T1000 (cell line): ENCODE measurements at places on chromosomes 2 and 18.

DNA sequence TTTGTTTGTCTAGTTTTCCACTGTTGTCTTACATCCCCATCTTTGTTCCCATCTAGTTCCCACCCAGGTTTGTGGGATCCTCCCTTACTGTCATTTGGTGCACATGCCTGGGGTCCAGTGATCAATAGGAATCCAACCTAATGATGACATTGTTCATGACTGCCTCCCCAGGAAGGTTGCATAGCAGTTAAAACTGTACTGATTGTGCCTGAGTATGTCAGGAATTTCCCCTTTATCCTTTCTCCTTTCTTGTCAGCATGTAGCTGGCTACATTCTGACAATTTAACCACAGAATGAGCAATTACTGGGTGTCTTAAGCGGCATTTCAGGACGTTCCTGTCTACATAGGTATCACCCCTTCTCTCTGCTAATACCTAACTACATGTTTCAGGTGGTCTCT lies 653.0 kb downstream of the CNTNAP5 start:
- no peak for DNase-seq

DNA sequence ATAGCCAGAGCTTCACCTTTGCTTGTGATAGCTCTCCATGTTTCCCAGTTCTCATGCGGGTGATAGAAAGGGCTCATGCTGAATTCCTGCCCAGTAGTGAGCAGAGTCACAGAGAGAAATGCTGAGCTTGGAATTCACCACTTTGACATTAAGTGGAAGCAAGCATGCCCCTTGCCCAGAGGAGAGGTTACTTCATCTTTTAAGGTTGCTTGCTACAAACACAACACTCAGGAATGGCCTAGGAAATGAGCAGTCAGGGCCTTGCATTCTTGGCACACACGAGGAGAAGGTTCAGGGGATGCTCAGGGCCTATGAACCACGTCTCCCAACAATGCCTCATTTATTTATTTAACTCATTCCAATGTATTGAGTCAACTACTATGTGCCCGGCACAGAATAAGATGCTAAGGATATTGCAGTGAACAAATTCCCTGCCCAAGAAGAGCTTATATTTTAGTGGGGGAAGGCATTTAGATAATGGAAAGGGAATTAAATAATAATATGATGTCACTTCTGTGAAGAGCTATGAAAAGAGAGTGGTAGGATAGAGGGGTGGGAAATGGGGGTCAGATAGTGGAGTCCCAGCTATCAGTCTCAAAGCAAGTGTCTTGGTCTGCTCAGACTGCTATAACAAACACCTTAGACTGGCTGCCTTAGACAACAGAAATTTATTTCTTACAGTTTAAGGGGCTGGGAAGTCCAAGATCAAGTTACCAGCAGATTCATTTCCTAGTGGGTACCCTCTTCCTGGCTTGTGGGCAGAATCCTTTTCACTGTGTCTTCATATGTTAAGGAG lies 42.1 kb downstream of the DDX18 start:
- DNase-seq, result peak; percentile 69

GRCh38 chr2:37604716-37605115 lies 66.7 kb downstream of the CDC42EP3 start:
- DNase-seq, result no peak

DNA sequence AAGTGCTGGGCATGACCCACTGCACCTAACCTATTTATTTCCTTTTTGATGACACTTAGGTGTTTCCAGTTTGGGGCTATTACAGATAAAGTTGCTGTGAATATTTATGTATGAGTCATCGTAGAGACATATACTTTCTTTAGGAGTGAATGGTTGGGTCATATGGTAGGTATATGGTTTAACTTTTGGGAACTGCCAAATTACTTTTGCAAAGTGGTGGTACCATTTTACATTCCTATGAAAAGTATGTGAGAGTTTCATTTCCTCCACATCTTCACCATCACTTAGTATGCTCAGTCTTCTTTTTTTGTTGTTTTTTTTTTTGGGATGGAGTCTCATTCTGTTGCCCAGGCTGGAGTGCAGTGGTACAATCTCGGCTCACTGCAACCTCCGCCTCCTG lies 56.1 kb downstream of the HNRNPLL start:
- DNase-seq, result no peak

- DNase-seq, result no peak
Measured at GRCh38 chr18:6759579-6759978, 30.1 kb downstream of the ARHGAP28 start.
